ENCODE measurements at places on chromosomes 16 and 17.

GRCh38 chr17:58232707-58233156, 5.7 kb upstream of the LPO start:
- no peaks in the 10 kb centered on the region for H3K4me1 ChIP-seq
- H3K4me3 ChIP-seq = no peak overlapping the region
- DNase-seq = no peak
- peaks cover 63% of the 10 kb centered on the region for H3K27me3 ChIP-seq

DNA sequence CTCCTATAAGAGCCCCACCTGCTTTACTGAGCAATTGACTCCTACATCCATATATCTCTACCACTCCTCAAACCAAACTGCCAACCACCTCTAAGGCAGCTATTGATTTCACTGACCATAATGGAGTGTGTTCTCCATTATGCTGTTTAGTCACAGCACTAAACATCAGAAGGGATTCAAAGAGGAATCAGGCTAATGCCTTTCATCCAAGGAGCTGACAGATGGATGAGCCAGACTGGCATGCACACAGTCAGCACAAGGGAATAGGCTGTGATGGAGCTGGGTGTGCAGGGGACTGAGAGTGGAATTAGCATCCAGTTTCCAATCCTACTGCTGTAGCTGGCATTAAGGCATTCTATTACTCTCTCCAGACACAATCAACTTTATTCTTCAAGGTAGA, 88.7 kb upstream of the CCL2 start:
- no peaks in the 10 kb centered on the region for H3K4me1 ChIP-seq
- no peak overlapping the region for H3K4me3 ChIP-seq
- H3K36me3 ChIP-seq = no peaks in the 10 kb centered on the region
- DNase-seq = no peak
- H3K27ac ChIP-seq = no peak overlapping the region
- peaks cover 10% of the 10 kb centered on the region for H3K27me3 ChIP-seq

- H3K36me3 ChIP-seq = no peaks in the 10 kb centered on the region
- H3K4me3 ChIP-seq = no peak overlapping the region
- no peak for DNase-seq
- H3K27me3 ChIP-seq = peaks cover 3% of the 10 kb centered on the region
Observed at GRCh38 chr16:81994485-81994884, 16.8 kb downstream of the SDR42E1 start.

- no peaks in the 10 kb centered on the region for H3K36me3 ChIP-seq
- H3K4me1 ChIP-seq = peaks cover 37% of the 10 kb centered on the region
- H3K4me3 ChIP-seq = peak overlapping the region; percentile 35
- H3K27ac ChIP-seq = no peak overlapping the region
Observed at GRCh38 chr17:17300624-17301568, 2.3 kb upstream of the NT5M start.

GRCh38 chr17:69912805-69913204, 162.2 kb upstream of the KCNJ16 start:
- H3K4me3 ChIP-seq = no peak overlapping the region
- no peaks in the 10 kb centered on the region for H3K36me3 ChIP-seq
- no peak overlapping the region for H3K27ac ChIP-seq
- no peak for DNase-seq

GRCh38 chr16:84482001-84482891, 22.2 kb downstream of the MEAK7 start:
- DNase-seq = peak; percentile 89
- peaks cover 12% of the 10 kb centered on the region for H3K36me3 ChIP-seq
- H3K27ac ChIP-seq = peak overlapping the region; percentile 34
- H3K4me1 ChIP-seq = peaks cover 18% of the 10 kb centered on the region
- H3K27me3 ChIP-seq = no peaks in the 10 kb centered on the region
- H3K4me3 ChIP-seq = no peak overlapping the region

- H3K4me3 ChIP-seq = peak overlapping the region; percentile 57
- H3K27me3 ChIP-seq = no peaks in the 10 kb centered on the region
- H3K27ac ChIP-seq = peak overlapping the region; percentile 25
- H3K36me3 ChIP-seq = peaks cover 5% of the 10 kb centered on the region
- peaks cover 26% of the 10 kb centered on the region for H3K4me1 ChIP-seq
Observed at GRCh38 chr17:19975601-19976000, 2.0 kb downstream of the AKAP10 start.

DNA sequence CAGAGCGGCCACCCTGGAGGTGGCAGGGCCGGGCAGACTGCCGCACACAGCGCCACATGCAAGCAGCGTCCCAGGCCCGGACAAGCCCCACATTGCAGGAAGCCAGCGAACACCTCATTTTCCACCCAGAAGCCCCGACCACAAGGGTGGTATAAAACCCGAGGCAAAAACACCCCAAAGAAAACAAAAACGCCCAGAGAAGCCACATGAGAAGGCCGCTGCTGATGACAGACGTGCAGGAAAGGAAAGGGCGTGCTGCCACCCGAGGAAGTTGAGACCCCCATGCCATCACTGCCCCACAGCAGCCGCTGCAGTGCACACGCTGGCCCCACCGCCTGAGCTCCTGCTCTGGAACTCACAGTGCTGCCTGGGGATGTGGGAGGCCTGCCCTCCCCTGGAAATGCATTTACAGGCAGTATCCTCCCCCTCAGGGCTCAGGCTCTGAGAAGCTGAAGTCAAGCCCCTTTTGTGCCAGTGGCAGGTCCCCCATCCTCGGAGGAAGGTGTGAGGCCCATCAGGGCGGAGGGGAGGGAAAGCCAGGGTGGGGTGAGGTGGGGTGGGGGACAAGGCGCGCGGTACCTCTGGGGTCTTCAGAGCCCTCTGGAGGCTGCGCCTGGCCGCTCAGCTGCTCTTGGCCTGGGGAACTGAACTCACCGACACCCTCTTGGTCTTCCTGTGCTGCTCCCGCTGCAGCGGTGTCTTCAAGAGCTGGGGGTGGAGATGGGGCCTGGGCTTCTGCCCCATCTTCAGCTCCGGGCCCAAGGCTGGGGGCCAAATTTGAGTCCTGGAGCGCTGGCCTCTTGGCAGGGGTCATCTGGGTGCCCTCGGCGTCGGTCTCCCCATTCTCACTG, 62.0 kb downstream of the IL21R start:
- H3K27me3 ChIP-seq = no peaks in the 10 kb centered on the region
- peaks cover 18% of the 10 kb centered on the region for H3K4me1 ChIP-seq
- no peak overlapping the region for H3K27ac ChIP-seq
- no peak overlapping the region for H3K4me3 ChIP-seq
- no peak for DNase-seq

GRCh38 chr17:27345141-27345904, 51.4 kb downstream of the WSB1 start:
- H3K27me3 ChIP-seq = no peaks in the 10 kb centered on the region
- no peak overlapping the region for H3K27ac ChIP-seq
- DNase-seq = no peak

DNA sequence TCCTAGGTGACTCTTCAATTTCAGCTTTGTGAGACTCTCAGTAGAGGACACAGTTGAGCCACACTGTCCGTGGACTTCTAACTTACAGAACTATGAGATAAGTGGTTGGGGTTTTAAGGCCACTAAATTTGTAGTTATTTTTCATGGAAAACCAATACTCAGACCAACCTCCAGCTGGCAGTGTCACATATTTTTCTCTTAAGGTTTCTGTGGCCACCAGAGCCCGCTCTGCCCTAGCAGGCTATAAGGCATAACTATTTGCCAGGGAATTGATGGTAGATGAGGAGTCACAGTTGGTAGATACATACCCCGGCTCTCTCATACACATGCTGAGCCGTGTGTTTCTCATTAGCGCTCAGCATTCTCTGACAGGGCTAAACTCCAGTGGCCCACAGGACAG, 336.8 kb upstream of the MON1B start:
- no peaks in the 10 kb centered on the region for H3K4me1 ChIP-seq
- H3K4me3 ChIP-seq = no peak overlapping the region
- no peaks in the 10 kb centered on the region for H3K27me3 ChIP-seq
- no peak overlapping the region for H3K27ac ChIP-seq
- no peak for DNase-seq

DNA sequence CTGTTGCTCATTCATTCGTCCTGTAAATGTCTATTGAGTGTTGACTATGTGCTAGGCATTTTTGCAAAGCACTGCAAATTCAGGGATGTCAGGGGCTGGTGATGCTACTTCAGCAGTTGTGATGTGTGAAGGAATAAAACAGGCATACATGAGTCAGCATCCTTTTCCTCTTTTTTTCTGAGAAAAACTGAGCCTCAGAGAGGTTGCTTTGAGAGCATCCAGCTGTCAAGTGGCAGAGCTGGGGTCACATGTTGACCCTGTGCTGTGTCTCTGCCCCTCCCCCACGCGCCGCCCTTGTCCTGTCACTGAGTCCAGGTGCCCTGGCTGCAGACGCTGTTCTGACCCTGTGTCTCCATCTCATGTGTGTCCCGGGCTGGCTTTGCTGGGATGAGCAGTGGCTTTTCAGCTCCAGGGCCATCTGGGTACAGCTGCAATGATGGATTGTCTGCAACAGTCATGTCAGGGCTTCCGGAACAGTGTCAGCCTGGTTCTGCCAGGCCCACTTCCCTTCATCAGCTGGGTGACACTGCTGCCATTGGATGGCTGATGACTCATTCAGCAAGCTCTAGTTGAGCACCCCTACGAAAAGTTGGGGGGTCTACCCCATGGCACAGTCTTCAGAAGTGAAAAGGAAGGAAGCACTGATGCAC, 14.9 kb downstream of the SEC14L5 start:
- peaks cover 10% of the 10 kb centered on the region for H3K27me3 ChIP-seq
- no peak overlapping the region for H3K4me3 ChIP-seq
- H3K27ac ChIP-seq = no peak overlapping the region
- no peaks in the 10 kb centered on the region for H3K4me1 ChIP-seq
- DNase-seq = no peak

DNA sequence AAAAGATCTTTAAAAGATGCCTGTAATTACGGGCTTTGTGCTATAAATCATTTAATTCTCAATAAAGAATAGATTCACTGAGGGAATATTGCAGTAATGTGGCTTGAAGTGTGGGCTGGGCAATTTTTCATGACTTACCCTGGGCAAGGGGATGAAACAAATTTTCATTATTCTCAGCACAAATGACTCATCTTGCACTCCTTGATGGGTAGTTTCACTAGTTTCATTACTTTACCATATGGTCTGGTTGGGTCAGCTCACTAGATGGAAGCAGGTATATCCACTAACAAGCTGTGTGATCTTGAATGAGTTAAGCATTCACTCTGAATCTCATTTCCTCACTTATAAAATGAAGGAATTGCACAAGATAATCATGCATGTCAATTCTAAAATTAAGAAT, 234.3 kb downstream of the ABCC12 start:
- no peaks in the 10 kb centered on the region for H3K36me3 ChIP-seq
- peaks cover 13% of the 10 kb centered on the region for H3K27me3 ChIP-seq
- no peak overlapping the region for H3K4me3 ChIP-seq
- no peaks in the 10 kb centered on the region for H3K4me1 ChIP-seq
- no peak overlapping the region for H3K27ac ChIP-seq

DNA sequence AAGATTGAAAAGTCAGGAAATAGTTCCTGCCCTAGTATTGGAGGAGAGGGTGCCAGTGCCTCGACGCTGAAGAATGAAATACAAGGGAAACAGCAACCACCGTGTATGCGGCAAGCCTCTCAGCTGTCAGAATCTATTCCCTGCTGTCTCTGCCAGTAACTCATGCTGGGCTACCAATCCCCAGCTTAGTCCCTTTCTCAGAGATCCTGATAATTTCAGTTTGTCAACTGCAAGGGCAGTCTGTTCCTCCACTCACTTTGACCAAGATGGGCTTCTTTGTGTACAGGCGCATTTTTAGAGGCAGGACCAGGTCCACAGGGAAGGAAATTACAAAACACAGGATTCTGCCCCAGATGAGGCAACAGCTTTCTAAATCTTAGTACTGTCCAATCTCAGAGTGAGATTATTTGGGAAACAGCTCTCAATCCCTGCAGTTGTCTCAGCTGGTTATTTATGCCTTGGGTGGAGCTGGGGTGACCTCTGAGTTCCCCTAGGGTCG, 1.3 kb downstream of the NQO1 start:
- no peaks in the 10 kb centered on the region for H3K27me3 ChIP-seq
- peak overlapping the region; percentile 98 for H3K4me3 ChIP-seq
- H3K36me3 ChIP-seq = peaks cover 11% of the 10 kb centered on the region
- peaks cover 61% of the 10 kb centered on the region for H3K4me1 ChIP-seq
- DNase-seq = no peak

DNA sequence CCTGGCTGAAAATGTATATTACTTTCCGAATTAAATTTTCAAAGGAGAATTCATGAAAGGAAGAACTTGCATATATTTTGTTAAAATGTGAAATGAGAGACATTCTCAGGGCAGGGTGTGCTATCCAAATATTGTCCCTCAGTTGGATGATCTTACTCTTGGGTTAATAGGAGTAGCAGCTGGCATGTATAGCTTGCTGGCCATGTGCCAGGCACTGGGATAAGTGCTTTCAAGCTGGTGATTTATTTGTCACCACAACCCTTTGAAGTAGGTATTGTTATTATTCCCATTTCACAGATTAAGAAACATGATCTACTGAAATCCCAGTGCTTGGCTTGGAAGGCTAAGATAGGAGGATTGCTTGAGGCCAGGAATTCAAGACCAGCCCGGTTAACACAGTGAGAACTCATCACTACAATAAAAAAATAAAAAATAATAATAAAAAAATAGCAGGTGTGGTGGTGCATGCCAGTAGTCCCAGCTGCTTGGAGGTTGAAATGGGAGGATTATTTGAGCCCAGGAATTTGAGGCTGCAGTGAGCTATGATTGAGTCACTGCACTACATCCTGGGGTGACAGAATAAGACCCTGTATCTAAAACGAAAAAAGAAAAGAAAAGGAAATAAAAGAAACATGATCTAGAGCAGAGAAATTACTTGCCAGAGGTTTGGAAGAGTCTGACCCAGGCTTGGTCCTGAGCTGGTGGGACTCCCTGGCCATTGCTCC, 11.6 kb upstream of the MPHOSPH6 start:
- no peaks in the 10 kb centered on the region for H3K4me1 ChIP-seq
- peaks cover 55% of the 10 kb centered on the region for H3K27me3 ChIP-seq
- H3K4me3 ChIP-seq = no peak overlapping the region
- no peaks in the 10 kb centered on the region for H3K36me3 ChIP-seq
- no peak overlapping the region for H3K27ac ChIP-seq
- no peak for DNase-seq

- H3K36me3 ChIP-seq = no peaks in the 10 kb centered on the region
- no peaks in the 10 kb centered on the region for H3K27me3 ChIP-seq
- no peaks in the 10 kb centered on the region for H3K4me1 ChIP-seq
- H3K4me3 ChIP-seq = no peak overlapping the region
- no peak for DNase-seq
- H3K27ac ChIP-seq = no peak overlapping the region
Observed at GRCh38 chr16:9706217-9706836, 475.9 kb downstream of the GRIN2A start.
